ENCODE measurements at places on chromosomes 6 and 20.

- DNase-seq = no peak
Observed at GRCh38 chr6:70980727-70981126, 23.9 kb upstream of the B3GAT2 start.

- no peak for DNase-seq
Observed at GRCh38 chr20:58956078-58956477, 25.0 kb upstream of the NELFCD start.

- DNase-seq = no peak
Observed at GRCh38 chr6:16700202-16700915, 60.9 kb downstream of the ATXN1 start.

- no peak for DNase-seq
Observed at GRCh38 chr6:167122827-167123657, at the start of gene CCR6. CCR6 (plus strand) TSS chr6:167123096; CDS start chr6:167136135, 13,039 bp downstream.

DNA sequence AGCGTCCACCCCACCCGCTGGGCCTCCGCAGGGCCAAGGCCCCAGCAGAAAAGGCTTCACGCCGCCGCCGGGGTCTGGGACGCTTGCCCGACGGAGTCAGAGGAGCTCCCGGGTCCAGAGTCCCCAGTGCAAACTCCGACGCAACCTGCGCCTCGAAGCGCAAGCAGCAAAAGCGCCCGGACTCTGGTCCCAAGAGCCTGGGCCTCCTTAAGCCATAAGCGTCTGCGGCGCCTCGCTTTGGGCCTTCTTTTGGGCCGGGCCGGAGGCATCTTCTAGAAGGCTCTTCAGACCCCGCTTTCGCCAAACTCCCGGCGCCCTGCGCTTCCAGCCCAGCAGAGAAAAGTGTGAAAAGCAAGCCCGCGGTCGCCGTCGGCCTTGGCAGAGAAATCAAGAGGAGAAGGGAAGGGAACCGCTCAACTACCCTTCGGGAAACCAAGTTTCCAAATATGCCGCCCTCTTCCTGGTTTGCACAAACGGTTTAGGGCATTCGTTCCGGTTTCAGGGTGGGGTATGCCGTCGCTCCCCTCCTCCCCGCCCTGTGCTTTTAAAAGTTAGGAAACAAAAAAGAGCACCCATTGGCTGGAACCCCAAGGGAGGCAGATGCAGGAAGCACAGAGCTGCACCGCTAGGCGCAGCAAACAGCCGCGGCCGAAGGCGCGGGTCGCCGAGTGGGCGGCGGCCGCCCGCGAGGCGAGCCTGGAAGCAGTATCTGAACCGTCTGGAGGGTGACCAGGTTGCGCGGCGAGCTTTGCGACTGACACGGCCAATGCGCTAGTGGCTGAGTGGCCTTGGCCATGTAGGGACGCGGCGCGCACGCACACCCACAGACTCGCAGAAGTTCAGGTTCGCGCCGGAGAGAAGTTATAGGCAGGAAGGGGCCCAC, 1.2 kb downstream of the TBX18 start:
- DNase-seq = no peak

- DNase-seq = no peak
Observed at GRCh38 chr20:46931699-46932098, 37.1 kb downstream of the EYA2 start.

DNA sequence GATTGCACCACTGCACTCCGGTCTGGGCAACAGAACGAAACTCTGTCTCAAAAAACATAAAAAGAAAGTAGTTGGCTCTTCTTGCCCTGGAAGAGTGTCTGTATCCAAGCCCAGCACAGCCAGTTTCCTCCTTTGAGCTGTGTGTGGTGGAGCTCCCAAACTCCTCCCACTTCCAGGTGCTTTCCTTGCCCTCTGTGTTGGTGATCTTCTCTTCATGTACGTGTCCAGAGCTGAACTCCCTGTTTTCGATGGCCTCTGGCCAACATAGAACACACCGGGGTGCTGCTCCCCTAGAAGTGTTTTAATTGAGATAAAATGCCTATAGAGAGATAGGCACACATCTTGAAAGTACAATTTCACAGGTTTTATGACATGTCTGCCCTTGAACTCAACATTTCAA, 16.7 kb upstream of the SGK2 start:
- no peak for DNase-seq

- DNase-seq = no peak
Observed at GRCh38 chr6:170388113-170388512, 81.6 kb downstream of the FAM120B start.

GRCh38 chr6:39419607-39420006, 97.1 kb upstream of the KCNK16 start:
- no peak for DNase-seq

- no peak for DNase-seq
Observed at GRCh38 chr6:139150920-139151319, 16.0 kb downstream of the HECA start.

DNA sequence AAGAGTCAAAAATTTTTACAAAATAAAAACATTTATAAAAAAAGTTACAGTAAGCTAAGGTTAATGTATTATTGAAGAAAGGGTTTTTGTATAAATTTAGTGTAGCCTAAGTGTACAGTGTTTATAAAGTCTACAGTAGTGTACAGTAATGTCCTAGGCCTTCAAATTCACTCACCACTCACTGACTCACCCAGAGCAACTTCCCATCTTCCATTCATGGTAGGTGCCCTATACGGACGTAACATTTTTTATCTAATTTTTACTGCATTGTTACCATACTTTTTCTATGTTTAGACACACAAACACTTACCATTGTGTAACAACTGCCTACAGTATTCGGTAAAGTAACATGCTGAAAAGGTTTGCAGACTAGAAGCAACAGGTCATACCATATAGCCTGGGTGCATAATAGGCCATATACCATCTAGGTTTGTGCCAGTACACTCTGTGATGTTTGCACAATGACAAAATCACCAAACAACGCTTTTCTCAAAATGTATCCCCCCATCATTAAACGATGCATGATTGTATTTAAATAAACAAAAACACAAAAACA, 6.0 kb downstream of the MTFR2 start:
- no peak for DNase-seq

Measured in stimulated activated CD4-positive, alpha-beta T cell treated with anti-CD3 and anti-CD28 coated beads, Interleukin-1b, Interleukin-23, amount 100 ng/mL, for 4 hours (primary cell).